C1 segment of cervical spinal cord (tissue), 14 donors: ENCODE measurements at places on chromosomes 1 and 21.

GRCh38 chr1:221886743-221887414 is 145.0 kb upstream of the DUSP10 start:
- no peak for DNase-seq

GRCh38 chr1:99677416-99677815 is 31.5 kb downstream of the PALMD start:
- DNase-seq, result no peak

DNA sequence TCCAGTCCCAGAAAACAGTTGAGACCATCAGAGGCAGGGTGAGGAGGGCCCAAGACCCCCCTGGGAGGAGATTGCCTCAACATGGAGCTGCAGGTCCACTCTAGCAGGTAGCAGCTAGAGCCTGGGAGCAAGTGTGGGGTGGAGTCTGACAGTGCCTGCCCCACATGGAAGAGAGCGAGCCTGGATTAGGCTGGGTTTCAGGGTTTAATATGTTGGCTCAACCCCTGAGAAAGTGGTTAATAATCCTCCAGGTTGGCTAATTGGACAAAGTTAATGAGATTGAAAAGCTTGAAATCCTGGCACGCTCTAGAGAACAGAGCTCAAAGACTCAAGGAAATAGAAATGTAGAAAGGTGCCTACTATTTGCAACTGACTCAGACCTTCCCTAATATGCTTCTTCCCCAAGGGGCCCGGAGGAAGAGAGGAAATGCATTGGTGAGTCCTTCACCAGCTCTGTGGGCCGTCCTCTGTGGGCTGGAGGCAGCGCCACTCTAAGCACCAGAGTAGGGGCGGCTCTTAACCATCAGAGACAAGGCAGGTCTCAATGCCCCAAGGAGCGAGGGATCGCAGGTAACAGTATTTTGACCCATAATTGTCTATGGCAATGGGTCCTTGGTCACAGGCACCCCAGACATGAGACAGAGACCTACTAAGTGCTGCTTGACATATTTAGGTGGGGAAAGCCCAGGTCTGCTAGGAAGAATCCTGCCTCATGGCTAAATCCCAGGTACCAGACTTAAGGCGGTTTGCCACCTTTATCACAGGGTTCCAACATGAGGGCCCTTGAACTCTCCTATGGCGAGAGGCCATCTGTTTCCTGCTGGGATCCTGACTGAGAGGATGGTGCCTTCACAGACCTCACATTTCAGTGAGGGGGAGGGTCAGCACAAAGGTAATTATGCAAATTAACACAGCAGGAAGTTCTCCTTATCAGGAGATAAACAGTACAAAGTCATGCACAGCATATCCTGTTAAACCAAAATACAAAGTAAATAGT is 33.8 kb downstream of the RSPH1 start:
- no peak for DNase-seq

DNA sequence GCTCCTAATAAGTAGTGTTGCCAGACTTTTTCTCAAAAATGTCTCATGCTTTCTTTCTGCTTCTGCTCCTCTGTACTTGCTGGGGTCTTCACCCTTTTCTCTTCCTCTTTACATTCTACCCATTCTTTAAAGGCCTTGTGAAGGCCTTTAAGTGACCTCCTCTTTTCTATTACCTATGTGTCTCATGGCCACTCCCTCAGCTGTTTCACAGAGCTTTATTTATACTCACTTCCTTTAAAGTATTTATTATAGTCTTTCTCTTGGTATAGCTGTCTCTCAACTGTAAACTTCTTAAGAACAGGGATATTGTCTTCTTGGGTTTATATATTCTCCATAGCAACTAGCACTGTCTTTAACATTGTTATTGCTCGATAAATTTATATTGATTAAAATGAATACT is 792 bp downstream of the GOLPH3L start:
- no peak for DNase-seq

- DNase-seq, result no peak
Observed at GRCh38 chr1:183293241-183293640, 107.2 kb downstream of the LAMC2 start.

- DNase-seq, result no peak
Observed at GRCh38 chr1:172612478-172612877, 46.4 kb upstream of the FASLG start.

DNA sequence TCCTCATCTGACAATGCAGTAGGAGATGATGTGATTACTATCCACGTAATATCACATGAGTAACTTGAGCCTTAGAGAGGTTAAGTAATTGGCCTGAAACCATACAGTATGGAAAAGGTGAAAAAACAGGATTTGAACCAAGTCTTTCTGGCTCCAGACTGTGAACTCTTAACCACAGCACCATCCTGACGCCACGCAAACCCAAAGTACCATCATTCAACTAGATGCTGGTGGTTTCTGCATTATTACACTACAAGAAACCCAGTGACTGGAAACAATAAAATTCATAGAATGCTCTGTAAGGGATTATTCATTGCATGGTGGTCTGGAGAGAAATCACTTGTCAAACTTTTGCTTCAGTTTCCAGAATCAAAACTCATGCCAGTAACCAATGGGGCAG is 90.7 kb downstream of the MAB21L3 start:
- no peak for DNase-seq

DNA sequence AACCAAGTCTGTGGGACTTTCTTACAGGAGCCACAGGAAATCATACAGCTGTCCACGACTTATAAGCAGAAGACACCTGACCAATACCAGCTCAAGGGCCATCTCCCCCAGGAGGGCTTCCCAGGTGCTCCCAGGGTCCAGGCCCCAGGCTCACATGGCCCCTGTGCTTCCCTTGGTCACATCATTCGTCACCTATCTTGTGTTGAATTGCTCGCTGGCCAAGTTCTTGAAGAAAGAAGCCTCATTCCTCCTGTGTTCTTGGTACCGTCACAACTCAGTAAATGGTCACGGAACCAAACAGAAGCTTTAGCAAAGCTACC is 3.0 kb downstream of the NPHP4 start:
- DNase-seq, result no peak

- no peak for DNase-seq
Observed at GRCh38 chr1:100565937-100566699, 28.2 kb downstream of the GPR88 start.

DNA sequence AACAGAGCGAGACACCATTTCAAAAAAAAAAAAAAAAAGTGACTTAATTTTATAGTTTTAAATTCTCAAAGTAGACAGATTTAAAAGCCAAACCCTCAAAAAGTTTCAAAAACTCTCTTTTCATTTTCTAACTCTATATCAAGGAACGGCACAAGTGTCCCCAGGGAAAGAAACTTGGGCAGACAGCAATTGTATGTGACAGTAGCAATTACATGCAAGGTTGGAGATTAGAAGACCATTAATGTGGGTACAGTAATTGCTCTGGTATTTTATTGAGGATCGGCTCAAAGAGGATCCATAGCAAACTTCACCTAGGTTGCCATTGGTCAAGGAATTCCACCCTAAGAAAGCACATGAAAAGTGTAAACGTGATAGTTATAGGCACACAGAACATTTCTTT is 46.2 kb downstream of the ACBD6 start:
- DNase-seq, result no peak

- no peak for DNase-seq
Observed at GRCh38 chr1:20375563-20375962, 84.9 kb downstream of the VWA5B1 start.

GRCh38 chr1:83500531-83500930 is 498.4 kb downstream of the TTLL7 start:
- DNase-seq, result no peak

- DNase-seq, result no peak
Observed at GRCh38 chr1:67100833-67101232, 33.9 kb downstream of the C1orf141 start.

DNA sequence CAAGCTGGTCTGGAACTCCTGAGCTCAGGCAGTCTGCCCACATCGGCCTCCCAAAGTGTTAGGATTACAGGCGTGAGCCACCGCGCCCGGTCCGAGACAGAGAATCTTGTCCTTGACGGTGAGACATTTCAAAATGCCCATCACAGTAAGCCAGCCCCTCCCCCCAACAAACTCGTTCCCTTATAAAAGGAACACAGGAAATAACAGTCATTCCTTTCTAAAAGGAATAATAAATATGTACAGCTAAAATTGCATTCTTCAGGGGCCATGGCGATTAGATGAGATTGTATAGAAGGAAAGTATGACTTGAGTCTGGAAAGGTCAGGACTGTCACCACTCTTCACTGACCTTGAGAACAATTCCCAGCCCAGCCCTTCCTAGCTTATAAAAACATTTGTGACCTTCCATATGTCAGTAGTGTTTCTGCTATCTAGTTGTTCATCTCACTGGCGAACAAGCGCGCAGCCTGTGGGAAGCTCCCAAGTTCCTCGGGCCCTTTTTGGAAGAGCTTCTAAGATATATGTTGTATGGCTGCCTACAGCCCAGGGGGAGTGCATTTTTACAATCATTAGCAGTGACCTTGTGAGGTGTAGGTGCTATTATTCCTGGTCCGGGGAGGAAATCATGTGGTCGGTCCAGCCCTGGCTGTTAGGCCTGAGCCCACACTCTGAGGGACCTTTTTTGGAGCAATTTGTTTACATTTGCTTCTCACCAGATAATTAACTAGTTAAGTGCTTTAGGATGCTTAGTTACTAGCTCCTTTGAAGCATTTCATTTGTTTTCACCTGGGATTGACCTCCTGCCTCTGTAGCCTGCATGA is 8.7 kb downstream of the SZRD1 start:
- DNase-seq, result no peak

- DNase-seq, result peak; percentile 68
Observed at GRCh38 chr1:27668808-27669723, 2.9 kb downstream of the IFI6 start.

- DNase-seq, result no peak
Observed at GRCh38 chr1:19625291-19625937, 18.7 kb upstream of the NBL1 start.

DNA sequence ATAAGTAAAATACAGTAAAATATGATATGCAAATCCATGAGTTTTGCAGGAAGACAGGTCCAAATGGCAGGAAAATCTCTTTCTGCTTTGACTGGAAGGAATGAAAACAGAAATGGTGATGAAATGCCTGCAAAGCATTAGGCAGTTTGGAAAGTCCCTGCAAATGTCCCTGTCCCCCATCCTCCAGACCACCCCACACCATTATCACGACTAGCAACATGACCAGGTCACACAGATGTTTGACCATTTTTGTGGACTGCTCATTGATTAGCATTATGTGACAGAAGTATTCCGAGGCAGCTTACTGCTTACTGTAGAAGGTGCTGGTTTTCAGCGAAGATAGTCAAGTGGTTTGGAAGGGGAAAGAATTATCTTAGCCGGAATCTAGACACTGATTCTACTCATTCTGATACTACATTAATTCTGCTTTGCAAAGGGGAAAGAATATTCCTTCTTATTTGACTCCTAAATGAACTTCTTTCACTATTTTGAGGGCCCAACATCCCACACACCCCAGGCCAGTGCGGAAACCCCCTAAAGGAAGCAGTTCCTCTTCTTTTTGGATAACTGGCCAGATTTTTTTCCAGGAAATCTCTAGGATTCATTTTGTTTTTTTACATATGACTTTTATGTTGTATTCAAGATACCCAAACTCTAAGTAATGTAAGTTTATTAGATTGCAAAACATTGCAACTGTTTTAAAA is 9.5 kb upstream of the CR2 start:
- no peak for DNase-seq

GRCh38 chr21:17045214-17045853 is 467.5 kb upstream of the CXADR start:
- no peak for DNase-seq

DNA sequence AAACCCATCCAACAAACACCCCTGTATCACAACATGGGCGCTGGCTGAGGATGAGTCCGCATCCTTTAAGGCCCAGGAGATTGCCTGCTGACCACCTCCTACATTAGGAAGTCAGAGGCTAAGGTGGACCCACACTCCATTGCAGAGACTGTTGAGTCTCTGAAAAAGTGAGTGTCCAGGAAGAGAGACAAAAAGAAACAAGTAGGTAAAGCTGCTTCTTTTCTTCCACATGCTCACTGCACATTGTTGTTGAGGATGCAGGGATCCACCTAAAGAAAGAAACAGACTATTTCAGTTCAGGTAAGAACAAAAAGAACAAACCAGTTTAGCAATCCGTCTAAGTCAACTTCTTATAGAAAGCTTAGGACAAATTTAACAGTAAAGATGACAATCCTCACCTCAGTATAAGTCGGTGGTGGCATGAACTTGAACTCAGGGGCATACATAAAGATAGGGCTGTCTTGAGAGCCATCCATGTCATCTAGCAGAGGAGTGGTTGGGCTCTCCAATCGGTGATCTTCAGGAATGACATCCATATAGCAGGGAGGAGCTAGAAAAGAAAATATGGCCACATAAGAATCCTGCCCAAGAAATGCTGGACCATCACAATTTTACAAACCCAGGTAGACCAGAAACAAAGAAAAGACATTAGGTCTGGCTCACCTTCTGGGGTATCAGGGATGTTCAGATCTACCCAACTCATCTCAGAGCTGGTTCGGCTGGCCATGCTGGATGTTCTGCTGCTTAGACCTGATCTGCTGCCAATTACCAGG is 2.6 kb downstream of the TXNIP start:
- no peak for DNase-seq

DNA sequence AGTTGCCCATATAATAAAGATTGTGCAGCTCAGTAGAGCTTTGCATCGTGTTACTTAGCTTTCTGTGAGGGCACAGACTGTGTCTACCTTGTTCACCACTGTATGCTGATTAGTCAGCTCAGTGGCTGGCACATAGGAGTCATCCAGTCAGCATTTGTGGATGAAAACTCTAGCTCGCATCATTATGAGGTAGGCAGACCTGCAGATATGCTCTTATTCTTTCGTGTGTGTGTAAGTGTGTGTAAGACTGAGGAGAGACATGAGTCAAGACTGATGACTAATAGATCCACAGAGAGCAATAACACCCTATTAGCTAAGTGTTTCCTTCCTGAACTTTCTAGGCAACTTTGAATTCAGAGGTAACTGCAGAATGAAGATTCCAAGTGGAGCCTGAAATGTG is 17.1 kb downstream of the TTF2 start:
- DNase-seq, result no peak

DNA sequence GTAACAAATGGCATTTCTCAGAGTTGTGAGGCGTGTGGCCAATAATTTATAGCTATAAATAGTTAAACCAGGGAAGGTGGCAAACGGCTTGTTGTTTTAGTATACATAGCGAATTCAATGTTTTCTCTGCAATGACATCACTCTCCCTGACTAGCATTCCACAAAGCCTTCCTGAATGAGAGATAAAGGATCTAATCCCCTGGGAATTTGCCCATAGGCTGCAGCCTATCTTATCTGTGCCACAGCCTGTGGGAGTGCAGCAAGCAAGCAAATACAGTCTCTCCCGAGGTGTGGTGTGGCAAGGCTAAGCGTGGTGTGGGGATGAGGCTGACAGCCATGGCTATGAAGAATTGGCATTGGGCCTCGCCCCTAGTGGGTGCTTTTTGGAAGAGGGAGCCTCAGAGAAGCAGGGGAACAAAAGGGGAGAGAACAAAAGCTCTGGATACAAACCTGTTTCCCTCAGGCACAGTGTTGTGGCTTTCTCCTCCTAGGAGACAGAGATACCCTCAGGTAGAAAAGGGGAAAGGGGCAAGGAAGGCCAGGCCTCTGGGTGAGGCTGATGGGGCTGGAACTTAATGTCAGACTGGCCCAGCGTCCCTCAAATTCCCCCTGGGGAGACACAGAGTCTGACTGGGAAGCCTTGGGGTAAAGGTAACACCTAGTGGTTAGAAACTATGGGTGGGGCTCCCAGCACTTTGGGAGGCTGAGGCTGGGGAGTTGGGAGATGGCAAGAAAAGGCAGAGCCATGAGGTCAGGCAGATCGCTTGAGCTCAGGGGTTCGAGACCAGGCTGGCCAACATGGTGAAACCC is 8.9 kb downstream of the TAGLN2 start:
- DNase-seq, result no peak
